ENCODE measurements at places on chromosomes 7 and 10.
A peak's percentile ranks its signal among the peaks of the same experiment; 100 is the strongest.

GRCh38 chr7:14826426-14826825 is 76.1 kb downstream of the DGKB start:
- DNase-seq, result no peak

DNA sequence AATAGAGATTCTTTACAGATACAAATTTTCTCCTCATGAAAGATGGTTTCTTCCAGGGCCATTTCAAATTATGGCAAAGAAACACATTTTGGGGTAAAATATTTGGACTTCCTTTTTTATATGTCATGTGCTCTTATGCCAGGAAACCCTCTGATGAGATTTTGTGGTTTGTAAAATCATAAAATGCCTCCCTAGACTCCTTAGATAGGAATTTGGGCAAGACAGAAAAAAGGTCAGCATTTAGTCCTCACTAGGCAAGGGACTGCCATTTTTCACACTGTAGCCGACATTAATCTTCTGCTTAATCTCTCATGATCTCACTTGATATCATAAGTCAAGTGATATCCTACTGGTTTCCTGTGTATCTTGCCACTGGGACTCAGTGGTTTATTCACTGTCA is 286.4 kb downstream of the ARHGAP12 start:
- DNase-seq, result no peak

- DNase-seq, result peak; percentile 4
Observed at GRCh38 chr10:108545921-108546320, 1377.4 kb downstream of the XPNPEP1 start.

DNA sequence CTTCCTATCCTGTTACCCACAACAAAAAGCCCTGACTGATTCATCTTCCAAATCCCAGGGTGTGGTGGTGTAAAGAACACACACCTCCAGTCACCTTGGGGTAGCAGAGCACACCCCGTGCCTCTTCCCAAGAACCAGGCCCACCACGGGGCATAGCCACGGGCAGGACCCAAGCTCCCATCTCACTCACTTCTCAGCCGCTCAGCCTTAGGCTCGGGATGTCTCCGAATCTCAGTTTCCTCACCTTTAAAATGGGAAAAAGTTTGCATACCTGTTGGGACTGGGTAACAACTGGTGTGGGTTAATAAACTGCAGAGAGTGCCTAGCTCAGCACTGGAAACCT is 139.0 kb downstream of the FGFR2 start:
- no peak for DNase-seq

DNA sequence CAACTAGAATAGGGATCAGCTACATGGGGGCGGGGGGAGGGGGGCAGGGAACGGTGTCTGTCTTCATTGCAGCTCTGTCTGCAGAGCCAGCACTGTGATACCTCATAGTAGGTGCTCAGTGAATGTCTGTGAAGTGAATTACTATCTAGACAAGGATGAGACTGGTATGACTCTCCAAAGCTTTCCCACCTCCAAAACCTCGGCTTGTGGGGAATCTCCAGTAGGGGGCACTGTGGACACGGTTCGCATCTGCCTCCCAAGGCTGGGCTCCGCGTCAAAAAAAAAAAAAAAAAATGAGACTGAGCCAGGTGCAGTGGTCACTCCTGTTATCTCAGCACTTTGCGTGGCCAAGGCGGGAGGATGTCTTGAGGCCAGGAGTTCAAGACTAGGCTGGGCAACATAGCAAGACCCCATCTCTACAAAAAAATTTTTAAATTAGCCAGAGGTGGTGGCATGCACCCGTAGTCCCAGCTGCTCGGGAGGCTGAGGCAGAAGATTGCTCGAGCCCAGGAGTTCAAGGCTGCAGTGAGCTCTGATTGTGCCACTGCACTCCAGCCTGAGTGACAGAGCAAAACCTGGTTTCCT is 9.6 kb downstream of the TRIM56 start:
- peak; percentile 46 for DNase-seq

All from inflammatory macrophage treated with lipopolysaccharide for 4 hours (primary cell).